ENCODE measurements at places on chromosomes 3 and 15.
A peak's percentile ranks its signal among the peaks of the same experiment; 100 is the strongest.

GRCh38 chr15:48409623-48410022 lies 78.4 kb downstream of the DUT start:
- no peak overlapping the region for H3K4me3 ChIP-seq
- no peak overlapping the region for H3K27ac ChIP-seq
- DNase-seq: no peak
- no peaks in the 10 kb centered on the region for H3K36me3 ChIP-seq
- peaks cover 10% of the 10 kb centered on the region for H3K27me3 ChIP-seq
- H3K4me1 ChIP-seq: no peaks in the 10 kb centered on the region

GRCh38 chr3:39388741-39389248 lies 5.6 kb downstream of the SLC25A38 start:
- H3K36me3 ChIP-seq: peaks cover 57% of the 10 kb centered on the region
- H3K27me3 ChIP-seq: no peaks in the 10 kb centered on the region
- peaks cover 49% of the 10 kb centered on the region for H3K4me1 ChIP-seq
- peak overlapping the region; percentile 72 for H3K4me3 ChIP-seq
- no peak for DNase-seq
- peak overlapping the region; percentile 83 for H3K27ac ChIP-seq

- no peak overlapping the region for H3K27ac ChIP-seq
- no peaks in the 10 kb centered on the region for H3K4me1 ChIP-seq
- H3K4me3 ChIP-seq: no peak overlapping the region
Measured at GRCh38 chr3:124969963-124970722, 35.6 kb upstream of the MUC13 start.

DNA sequence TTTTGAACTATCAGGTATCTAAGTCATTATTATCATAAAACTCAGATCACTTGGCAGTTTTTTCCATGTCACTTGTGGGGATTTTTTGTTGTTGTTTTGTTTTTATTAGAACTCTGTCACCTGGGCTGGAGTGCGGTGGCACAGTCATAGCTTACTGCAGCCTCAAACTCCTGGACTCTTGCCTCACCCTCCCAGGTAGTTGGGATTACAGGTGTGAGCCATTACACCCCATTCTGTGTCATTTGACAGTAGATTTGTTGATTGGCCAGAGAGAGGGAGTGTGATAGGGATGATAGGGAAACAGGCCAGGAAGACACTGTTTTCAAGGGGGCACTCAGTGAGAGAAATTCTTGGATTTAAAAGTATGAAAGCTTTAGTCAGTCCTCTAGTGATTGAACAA lies 54.7 kb upstream of the SCAANT1 start:
- peaks cover 29% of the 10 kb centered on the region for H3K36me3 ChIP-seq
- peak overlapping the region; percentile 98 for H3K27ac ChIP-seq
- H3K4me3 ChIP-seq: peak overlapping the region; percentile 98
- no peaks in the 10 kb centered on the region for H3K27me3 ChIP-seq
- peaks cover 51% of the 10 kb centered on the region for H3K4me1 ChIP-seq

DNA sequence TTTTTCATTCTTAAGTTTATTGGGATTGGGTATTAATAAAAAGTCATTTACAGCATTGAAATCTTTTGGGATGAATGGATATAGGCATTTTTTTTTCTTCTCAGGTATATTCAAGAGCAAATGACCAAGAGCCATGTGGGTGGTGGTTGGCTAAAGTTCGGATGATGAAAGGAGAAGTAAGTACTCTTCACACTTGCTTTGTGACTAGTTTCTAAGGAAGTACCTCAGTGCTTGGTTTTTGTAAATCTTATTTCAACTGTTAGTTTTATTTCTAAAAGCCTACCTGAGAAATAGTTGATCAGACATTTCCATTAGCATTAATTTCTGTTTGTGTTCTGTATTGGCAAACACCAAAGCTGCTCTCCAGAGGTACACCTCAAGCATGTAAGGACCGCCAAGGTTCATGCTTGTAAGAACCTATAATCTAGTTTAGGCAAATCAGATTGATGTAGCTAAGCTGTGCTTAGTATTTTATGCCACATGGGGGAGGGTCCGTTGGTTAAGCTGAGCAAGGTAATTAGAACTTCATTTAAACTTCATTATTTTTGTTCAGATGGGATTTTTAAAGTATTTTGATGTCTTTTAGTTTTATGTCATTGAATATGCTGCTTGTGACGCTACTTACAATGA lies 35.4 kb downstream of the FXR1 start:
- H3K27ac ChIP-seq: peak overlapping the region; percentile 67
- H3K36me3 ChIP-seq: peaks cover 85% of the 10 kb centered on the region
- no peak for DNase-seq
- H3K4me1 ChIP-seq: peaks cover 14% of the 10 kb centered on the region
- no peak overlapping the region for H3K4me3 ChIP-seq

DNA sequence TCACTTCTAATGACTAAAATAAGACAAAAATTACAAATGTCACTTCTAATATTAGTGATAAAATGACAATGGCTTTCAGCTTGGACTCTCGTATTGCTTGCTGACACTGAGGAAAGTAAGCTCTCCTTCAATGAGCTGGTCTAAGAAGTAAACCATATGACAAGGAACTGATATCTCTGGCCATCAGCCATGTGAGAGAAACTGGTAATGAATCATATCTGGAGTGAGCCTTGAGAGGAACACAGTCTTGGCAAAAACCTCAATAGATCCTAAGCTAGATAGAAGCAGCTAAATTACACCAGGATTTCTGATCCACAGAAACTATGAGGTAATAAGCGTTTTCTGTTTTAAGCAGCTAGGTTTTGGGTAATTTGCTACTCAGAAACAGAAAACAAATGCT lies 1575.1 kb downstream of the OTOL1 start:
- DNase-seq: no peak
- H3K27ac ChIP-seq: no peak overlapping the region
- H3K4me1 ChIP-seq: no peaks in the 10 kb centered on the region
- H3K27me3 ChIP-seq: no peaks in the 10 kb centered on the region
- H3K4me3 ChIP-seq: no peak overlapping the region

- no peaks in the 10 kb centered on the region for H3K27me3 ChIP-seq
- H3K4me3 ChIP-seq: no peak overlapping the region
- peaks cover 16% of the 10 kb centered on the region for H3K36me3 ChIP-seq
- no peaks in the 10 kb centered on the region for H3K4me1 ChIP-seq
- no peak for DNase-seq
Measured at GRCh38 chr3:58404396-58404795, 29.2 kb downstream of the PDHB start.

GRCh38 chr3:106282943-106283342 lies 414.1 kb upstream of the CBLB start:
- no peak for DNase-seq
- no peak overlapping the region for H3K27ac ChIP-seq
- H3K4me3 ChIP-seq: no peak overlapping the region
- peaks cover under 1% of the 10 kb centered on the region for H3K4me1 ChIP-seq
- H3K36me3 ChIP-seq: no peaks in the 10 kb centered on the region
- no peaks in the 10 kb centered on the region for H3K27me3 ChIP-seq

- H3K4me3 ChIP-seq: no peak overlapping the region
- no peak for DNase-seq
- no peaks in the 10 kb centered on the region for H3K36me3 ChIP-seq
- no peaks in the 10 kb centered on the region for H3K4me1 ChIP-seq
Measured at GRCh38 chr3:104825116-104825515, 541.6 kb upstream of the ALCAM start.

DNA sequence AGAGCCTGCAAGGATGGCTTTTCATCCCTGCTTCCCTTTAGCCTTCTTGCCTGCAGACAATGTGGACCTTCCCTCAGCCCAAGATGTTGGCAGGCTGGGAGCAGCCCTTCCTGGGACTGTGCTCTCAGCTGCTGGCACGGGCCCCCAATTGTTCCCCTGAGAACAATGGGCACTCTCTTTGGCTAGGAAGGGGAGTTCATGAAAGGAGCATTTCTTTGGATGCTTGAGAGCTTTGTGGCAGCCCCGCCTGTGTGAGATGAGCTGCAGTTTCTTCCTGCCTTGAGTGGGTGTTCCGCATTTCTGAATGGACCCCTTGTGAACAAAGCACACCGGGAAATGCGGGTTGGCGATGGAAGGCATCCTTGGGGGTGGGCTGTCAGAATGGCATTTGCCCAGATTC lies 35.0 kb upstream of the BSN start:
- peak overlapping the region; percentile 77 for H3K27ac ChIP-seq
- peaks cover 34% of the 10 kb centered on the region for H3K4me1 ChIP-seq
- no peak overlapping the region for H3K4me3 ChIP-seq
- no peaks in the 10 kb centered on the region for H3K27me3 ChIP-seq

DNA sequence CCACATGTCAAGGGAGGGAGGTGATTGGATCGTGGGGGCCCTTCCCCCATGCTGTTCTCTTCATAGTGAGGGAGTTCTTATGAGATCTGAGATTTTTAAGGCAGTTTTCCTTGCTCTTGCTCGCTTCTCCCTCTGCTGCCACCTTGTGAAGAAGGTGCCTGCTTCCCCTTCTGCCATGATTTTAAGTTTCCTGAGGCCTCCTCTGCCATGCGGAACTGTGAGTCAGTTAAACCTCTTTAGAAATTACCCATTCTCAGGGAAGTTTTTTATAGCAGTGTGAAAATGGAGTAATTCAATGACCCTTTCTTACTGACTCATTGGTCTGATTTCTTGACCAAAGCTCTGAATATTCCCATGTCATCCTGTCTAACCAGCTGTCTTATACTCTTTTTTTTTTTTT lies 484.4 kb upstream of the TPRG1 start:
- H3K4me1 ChIP-seq: peaks cover 35% of the 10 kb centered on the region
- no peak overlapping the region for H3K4me3 ChIP-seq
- no peak for DNase-seq
- no peaks in the 10 kb centered on the region for H3K36me3 ChIP-seq
- no peak overlapping the region for H3K27ac ChIP-seq

GRCh38 chr3:176219970-176220369 lies 977.3 kb downstream of the TBL1XR1 start:
- H3K36me3 ChIP-seq: no peaks in the 10 kb centered on the region
- no peaks in the 10 kb centered on the region for H3K27me3 ChIP-seq
- no peaks in the 10 kb centered on the region for H3K4me1 ChIP-seq
- DNase-seq: no peak

GRCh38 chr3:58580826-58581327 lies 3.7 kb upstream of the FAM107A start:
- H3K27ac ChIP-seq: no peak overlapping the region
- no peak overlapping the region for H3K4me3 ChIP-seq
- DNase-seq: no peak
- peaks cover 8% of the 10 kb centered on the region for H3K36me3 ChIP-seq

GRCh38 chr3:37863949-37864822 lies 2.5 kb downstream of the CTDSPL start:
- peaks cover 10% of the 10 kb centered on the region for H3K4me1 ChIP-seq
- H3K27ac ChIP-seq: no peak overlapping the region
- DNase-seq: no peak
- no peaks in the 10 kb centered on the region for H3K36me3 ChIP-seq
- peaks cover 49% of the 10 kb centered on the region for H3K27me3 ChIP-seq
- no peak overlapping the region for H3K4me3 ChIP-seq

DNA sequence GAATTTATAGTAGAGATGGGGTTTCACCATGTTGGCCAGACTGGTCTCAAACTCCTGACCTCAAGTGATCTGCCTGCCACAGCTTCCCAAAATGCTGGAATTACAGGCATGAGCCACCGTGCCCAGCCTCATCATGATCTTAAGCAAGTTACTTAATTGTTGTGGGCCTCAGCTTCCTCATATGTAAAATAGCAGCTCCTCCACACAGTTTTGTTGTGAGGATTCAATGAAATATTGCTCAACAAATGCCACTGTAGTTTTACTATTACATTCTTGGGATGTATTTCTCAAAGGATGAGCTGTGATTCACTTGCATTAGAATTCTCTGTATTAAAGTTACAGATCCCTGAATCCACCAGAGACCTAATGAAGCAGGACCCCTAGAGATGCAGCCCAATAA lies 168.8 kb downstream of the ADAMTS9 start:
- H3K36me3 ChIP-seq: no peaks in the 10 kb centered on the region
- H3K27me3 ChIP-seq: no peaks in the 10 kb centered on the region
- H3K4me3 ChIP-seq: no peak overlapping the region
- H3K4me1 ChIP-seq: no peaks in the 10 kb centered on the region
- no peak for DNase-seq

DNA sequence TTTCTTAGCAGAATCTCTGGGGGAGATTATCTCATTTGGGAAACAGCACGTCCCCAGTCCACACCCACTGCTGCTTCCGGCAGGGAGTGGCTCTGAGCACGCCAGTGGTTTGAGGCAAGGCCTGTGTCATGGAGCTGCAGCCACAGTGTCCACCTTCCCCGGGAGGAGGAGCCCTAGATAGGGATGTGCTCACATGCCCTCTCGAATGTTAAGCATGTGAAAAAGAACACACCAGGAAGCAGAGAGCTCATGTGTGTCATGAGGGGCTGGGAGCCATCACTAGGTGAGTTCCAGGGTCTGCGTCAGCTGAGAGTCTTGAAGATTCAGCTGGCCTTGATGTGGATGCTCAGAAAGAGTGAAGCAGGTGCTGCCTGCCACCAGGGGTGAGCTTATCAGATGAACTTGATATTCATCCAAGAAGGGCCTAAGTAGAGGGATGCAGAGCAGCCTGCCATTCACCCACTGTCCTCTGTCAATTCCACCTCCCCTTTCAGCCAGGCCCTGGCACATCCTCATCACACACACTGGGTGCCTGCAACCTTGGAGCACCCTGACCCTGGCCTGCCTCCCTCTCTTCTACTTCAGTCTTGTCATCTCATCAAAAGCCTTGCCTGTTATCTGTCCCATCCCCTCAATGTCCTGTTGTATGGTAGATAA lies 16.3 kb downstream of the ITGA11 start:
- no peaks in the 10 kb centered on the region for H3K36me3 ChIP-seq
- no peak overlapping the region for H3K27ac ChIP-seq
- no peak for DNase-seq
- peaks cover 5% of the 10 kb centered on the region for H3K27me3 ChIP-seq

DNA sequence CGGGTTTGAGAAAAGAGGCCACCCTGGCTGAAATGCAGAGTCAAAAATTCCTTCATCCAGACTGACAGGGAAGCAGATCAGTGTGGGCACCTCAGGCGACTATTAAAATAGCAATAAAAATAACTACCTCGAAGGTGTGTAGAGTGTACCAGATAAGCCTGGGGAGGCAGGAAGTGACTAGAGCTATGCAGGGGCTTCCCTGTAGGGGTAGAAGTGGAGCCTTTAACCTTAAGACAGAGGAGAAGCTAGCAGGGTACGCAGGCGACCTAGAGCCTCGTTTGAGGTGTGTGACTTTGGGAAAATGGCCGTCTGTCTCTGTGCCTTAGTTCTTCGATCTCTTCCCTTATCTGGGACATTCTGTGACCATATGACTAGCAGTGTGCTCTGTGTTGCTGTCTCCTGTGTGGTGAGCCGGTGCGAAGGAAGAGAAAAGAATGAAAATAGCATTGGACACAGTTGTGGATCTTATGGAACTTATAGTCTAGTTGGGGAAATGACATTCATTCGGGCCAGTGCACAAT lies 17.6 kb downstream of the BHLHE40 start:
- no peaks in the 10 kb centered on the region for H3K36me3 ChIP-seq
- no peak for DNase-seq
- peaks cover 5% of the 10 kb centered on the region for H3K4me1 ChIP-seq
- peak overlapping the region; percentile 57 for H3K27ac ChIP-seq
- H3K27me3 ChIP-seq: no peaks in the 10 kb centered on the region
